A549 treated with dexamethasone at 1 μM for 4 hours (cell line): ENCODE measurements at places on chromosomes 2 and 18. TPM values are rescaled to one million over a fixed set of nuclear protein-coding genes. Genes with fewer than 3 reads are reported as not detected.

RASGRP3 gene
- total RNA-seq, result 0.51 to 1.1 TPM (median 0.79 TPM) in 5 replicates

CCDC68 gene
- total RNA-seq, result 4.1 to 5.8 TPM (median 4.4 TPM) in 5 replicates

ANKRD30B gene
- not detected in 5 replicates for total RNA-seq

SPP2 gene
- not detected in 5 replicates for total RNA-seq

FTCDNL1 gene
- 2.3 to 3.2 TPM (median 2.8 TPM) in 5 replicates for total RNA-seq

CDH2 gene
- 39.4 to 57.6 TPM (median 50.4 TPM) in 5 replicates for total RNA-seq

ANKRD62 gene
- not detected in 5 replicates for total RNA-seq

SLC38A11 gene
- 0.05 to 0.14 TPM (median 0.10 TPM) in 4 of 5 replicates, not detected in the other for total RNA-seq

DNAH7 gene
- total RNA-seq, result 0.79 to 2.1 TPM (median 1.0 TPM) in 5 replicates

CXCR1 gene
- not detected in 5 replicates for total RNA-seq

DNAJC27 gene
- total RNA-seq, result 1.8 to 2.8 TPM (median 2.4 TPM) in 5 replicates

CRYBA2 gene
- 0.31 TPM in 1 of 5 replicates, not detected in the others for total RNA-seq

GRB14 gene
- total RNA-seq, result 4.8 to 6.5 TPM (median 5.1 TPM) in 5 replicates
